Mesothelial cell of epicardium (in vitro differentiated cells): ENCODE measurements at places on chromosomes 16 and 17. TPM values are rescaled to one million over a fixed set of nuclear protein-coding genes. Genes with fewer than 3 reads are reported as not detected.

DNA sequence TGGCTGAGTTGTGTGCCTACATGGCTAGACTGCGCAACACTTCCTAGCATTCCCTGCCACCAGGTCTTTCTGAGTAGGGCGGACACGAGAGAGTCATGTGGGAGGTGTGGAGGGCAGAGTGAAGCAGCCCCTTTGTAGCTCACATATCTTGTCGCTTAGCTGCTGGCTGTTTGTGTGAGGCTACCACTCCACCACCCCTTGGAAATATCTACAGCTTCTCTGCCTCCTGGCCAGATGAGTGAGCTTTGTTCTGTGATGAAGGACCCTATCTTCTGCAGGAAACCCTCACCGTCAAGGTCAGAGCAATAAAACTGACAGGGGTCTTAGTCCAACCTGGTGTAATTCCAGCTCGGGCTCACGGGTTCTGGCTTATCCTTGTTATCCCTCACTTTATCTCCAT lies 232.1 kb upstream of the ASIC2 start:
- peaks cover 15% of the 10 kb centered on the region for H3K27me3 ChIP-seq
- H3K4me3 ChIP-seq: no peak overlapping the region
- no peak for DNase-seq
- no peaks in the 10 kb centered on the region for H3K36me3 ChIP-seq
- no peak overlapping the region for H3K27ac ChIP-seq

DNA sequence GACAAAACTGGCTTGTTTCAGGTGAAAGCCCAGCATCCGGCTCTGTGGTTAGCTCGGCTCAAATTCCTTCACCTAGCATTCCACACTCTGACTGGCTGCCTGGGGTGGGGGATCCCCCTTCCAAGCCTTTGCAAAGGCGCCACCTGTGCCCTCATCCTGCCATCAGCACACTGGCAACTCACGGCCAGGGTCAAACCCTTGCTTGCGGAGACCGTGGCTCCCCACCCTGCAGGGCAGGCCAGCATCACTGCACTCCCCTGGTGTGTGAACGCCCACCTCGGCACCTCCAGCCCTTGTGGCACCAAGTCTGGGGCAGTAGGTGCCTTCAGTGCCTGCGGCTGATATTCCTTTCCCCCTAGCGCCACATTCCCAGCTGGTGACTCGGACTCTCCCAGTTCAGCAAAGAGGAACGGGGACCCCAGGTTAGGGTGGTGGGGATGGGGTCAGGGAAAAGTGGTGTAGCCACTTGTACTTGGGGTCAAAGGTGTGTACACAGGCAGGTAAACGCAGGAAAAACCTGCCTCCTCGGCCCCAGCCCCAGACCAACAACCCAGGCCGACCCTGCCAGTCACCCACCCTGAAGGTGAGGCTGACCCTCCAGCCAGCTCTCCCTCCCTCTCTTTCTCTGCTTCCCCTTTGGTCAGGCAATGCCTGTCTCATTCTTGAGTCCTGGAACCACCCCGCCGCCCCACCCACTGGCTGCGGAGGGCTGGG lies 1.1 kb downstream of the FLII start:
- no peaks in the 10 kb centered on the region for H3K27me3 ChIP-seq
- H3K4me1 ChIP-seq: peaks cover 29% of the 10 kb centered on the region
- DNase-seq: no peak
- H3K27ac ChIP-seq: peak overlapping the region; percentile 97
- peaks cover 6% of the 10 kb centered on the region for H3K36me3 ChIP-seq
- H3K4me3 ChIP-seq: peak overlapping the region; percentile 93

GRCh38 chr17:164303-165235 lies 16.9 kb downstream of the DOC2B start:
- H3K27me3 ChIP-seq: no peaks in the 10 kb centered on the region
- H3K36me3 ChIP-seq: peaks cover 24% of the 10 kb centered on the region
- no peak overlapping the region for H3K4me3 ChIP-seq
- no peak overlapping the region for H3K27ac ChIP-seq
- peaks cover 2% of the 10 kb centered on the region for H3K4me1 ChIP-seq

ZSCAN10 gene
- total RNA-seq: 0.09 to 0.42 TPM in 2 of 3 replicates, not detected in the other

GRCh38 chr17:30454635-30455034 lies 22.6 kb upstream of the GOSR1 start:
- no peak for DNase-seq
- H3K4me1 ChIP-seq: no peaks in the 10 kb centered on the region
- no peak overlapping the region for H3K27ac ChIP-seq
- H3K4me3 ChIP-seq: no peak overlapping the region

GRCh38 chr17:1711804-1712203 lies 1.6 kb upstream of the TLCD2 start:
- no peak for DNase-seq
- H3K36me3 ChIP-seq: peaks cover 6% of the 10 kb centered on the region
- H3K4me1 ChIP-seq: peaks cover 48% of the 10 kb centered on the region
- H3K27ac ChIP-seq: peak overlapping the region; percentile 99

GRCh38 chr17:27233776-27234175 lies 60.1 kb upstream of the WSB1 start:
- no peak overlapping the region for H3K27ac ChIP-seq
- H3K4me1 ChIP-seq: peaks cover 11% of the 10 kb centered on the region
- DNase-seq: no peak
- peaks cover 6% of the 10 kb centered on the region for H3K27me3 ChIP-seq
- no peak overlapping the region for H3K4me3 ChIP-seq

TMED6 gene
- 1.2 to 1.7 TPM (median 1.4 TPM) in 3 replicates for total RNA-seq
